ENCODE measurements at places on chromosomes 2 and 18.

DNA sequence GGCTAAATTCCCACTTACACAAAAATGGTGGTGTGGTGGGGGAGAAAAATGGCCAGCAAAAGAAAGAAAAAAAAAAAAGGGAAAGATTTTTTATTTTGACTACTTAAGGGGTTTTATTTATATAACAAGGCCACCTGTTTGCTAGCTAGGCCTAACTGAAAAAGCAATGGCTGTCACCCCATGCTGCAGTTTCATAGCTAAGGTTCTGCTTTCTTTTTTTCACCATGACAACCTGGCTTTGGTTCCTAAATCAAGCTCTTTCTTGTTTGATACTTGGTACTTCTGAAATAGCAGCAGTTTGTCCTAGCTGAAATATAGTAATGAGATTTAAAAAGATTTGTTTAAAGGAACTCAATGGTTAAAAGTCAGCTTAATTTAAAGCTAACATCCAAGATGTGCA is 433.2 kb upstream of the MEX3C start:
- DNase-seq = no peak

- no peak for DNase-seq
Measured at GRCh38 chr18:29853126-29853525, 1189.4 kb downstream of the DSC3 start.

DNA sequence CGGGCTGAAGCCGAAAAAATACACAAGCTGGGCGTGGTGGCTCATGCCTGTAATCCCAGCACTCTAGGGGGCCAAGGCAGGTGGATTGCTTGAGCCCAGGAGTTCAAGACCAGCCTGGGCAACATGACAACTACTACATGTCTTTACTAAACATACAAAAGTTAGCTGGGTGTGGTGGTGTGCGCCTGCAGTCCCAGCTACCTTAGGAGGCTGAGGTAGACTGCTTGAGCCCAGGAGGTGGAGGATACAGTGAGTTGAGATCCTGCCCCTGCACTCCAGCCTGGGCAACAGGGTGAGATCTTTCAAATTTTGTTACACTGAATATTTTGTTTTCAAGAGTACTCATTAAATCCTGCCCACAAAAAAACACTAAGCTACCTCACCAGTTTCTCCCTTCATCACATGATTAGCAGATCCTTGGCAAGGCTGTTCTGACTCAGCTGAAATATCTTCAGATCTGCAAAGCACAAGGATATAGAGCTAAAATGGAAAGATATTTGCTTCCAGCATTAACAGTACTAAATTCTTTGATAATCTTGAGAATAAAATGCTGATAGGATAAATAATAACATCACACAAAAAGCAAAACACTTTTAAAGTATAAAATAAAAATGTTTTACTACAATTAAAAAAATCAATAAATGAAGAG is 28.2 kb upstream of the MCM6 start:
- DNase-seq = peak; percentile 22

DNA sequence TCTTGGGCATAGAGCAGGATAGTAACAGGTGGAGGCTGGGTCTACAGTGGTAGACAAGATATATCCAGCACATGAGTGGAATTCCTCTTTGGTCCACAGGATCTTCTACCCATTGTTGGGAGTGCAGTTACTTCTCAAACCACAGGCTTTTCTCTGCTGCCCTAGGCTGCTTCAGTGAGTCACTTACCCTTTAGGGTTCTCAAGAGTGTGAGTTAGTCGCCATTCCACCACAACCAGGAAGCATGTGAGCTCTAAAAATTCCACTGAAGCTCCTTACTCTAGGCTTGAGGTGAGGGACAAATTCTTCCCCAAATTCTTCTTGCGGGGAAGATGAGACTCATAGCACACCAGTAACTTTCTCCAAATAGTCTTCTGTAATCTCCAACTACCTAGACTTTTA is 189.4 kb downstream of the PLCL1 start:
- peak; percentile 2 for DNase-seq

- no peak for DNase-seq
Measured at GRCh38 chr2:156982615-156983014, 274.9 kb upstream of the GALNT5 start.

DNA sequence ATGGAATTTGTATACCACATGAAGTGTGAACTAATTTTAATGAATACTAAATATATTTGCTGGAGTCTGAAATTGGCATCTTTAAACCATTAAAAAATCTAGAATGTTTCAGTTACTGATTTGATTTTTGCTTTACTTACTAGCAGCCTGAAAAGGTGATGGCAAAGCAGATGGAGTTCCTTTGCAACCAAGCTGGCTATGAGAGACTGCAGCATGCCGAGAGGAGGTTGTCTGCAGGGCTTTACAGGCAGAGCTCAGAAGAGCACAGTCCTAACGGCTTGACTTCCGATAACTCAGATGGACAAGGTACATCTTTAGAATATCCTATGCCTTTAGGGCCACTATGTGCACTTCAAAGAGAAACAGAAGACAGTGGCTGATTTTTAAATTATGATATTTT is 36.5 kb downstream of the NAB1 start:
- DNase-seq = no peak

DNA sequence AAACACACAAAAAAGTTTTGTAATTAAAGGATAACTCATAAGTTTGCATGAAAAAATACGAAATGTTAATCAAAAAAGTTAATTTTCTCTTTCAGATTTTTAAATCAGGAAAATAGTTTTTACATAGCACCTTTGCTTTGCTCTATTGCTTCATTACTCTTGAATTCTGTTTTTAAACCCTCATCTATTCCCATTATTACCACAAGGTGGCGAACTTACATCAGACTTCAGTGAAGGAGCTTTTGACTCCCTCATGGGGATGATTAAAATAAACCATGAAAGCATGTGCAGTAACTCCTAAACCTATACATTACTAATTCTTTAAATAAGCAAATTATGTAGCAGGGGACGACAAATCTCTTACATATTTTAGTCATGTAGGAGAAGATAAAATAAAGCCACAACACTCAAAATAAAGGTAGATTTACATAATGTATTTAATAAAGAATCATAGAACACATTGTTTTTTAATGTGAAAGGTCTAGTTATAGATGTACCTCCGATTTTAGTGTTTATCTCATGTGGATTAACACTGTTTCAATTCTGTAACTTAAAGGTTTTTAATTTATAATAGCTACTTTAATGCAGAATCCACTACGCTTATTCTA is 105.2 kb downstream of the NETO1 start:
- peak; percentile 67 for DNase-seq

DNA sequence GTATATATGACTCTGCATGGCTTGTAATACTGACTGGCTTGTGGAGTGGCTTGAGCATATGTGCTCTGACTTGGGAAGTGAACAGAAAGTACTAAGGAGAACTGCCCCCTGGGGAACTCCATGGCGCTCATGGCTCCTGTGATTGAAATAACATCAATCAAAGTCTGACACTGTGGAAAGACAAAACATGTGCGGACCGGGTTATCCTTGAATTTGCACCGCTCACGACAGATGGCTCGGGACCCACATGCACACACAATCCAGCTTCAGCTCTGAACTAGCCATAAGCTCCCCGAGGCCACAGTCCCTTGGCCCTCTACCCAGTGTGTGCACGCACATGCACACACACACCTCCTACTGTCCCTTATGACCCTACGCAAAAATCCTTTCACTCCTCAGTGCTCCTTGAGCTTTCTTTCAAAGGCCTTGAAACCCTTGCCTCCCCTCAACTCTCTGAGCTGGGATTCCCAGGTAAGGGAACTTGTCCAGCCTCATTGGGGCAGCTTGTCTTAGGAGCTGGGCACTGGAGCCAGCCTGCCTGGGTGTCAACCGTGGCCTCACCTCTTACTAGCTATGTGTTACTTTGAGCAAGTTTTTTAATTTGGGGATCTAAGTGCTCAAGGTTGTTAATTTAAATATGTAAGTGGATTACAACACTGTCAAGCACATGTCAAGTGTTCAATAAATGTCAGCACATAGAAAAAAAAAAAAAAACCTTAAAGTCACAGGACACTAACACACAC is 43.6 kb downstream of the MRPS5 start:
- no peak for DNase-seq

- no peak for DNase-seq
Measured at GRCh38 chr2:30693821-30694281, 113.4 kb downstream of the CAPN13 start.

- DNase-seq = no peak
Measured at GRCh38 chr2:109069331-109070194, 59.4 kb upstream of the SH3RF3 start.

GRCh38 chr2:63189026-63189425 is 138.4 kb downstream of the OTX1 start:
- no peak for DNase-seq

DNA sequence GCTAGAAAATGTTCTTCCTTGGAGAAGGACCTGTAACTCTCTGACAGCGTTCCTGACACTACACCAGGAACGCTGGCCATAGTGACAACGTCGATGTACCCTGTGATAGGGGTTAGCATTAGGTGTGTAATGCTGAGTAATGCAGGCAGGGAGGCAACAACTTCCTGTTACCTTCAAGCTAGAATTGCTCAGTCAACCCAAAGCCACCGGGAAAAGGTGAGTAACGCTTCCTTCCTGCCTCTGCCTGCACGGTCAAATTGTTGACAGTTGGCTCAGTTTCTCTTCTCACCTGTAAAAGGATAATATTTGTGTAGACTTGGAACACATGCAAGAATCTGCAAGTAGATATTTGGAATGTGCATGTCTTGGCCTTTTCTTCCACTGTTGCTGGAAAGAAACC is 12.7 kb downstream of the FAM110C start:
- DNase-seq = peak; percentile 9

- DNase-seq = no peak
Measured at GRCh38 chr2:162072181-162072702, 1.8 kb downstream of the DPP4 start.

DNA sequence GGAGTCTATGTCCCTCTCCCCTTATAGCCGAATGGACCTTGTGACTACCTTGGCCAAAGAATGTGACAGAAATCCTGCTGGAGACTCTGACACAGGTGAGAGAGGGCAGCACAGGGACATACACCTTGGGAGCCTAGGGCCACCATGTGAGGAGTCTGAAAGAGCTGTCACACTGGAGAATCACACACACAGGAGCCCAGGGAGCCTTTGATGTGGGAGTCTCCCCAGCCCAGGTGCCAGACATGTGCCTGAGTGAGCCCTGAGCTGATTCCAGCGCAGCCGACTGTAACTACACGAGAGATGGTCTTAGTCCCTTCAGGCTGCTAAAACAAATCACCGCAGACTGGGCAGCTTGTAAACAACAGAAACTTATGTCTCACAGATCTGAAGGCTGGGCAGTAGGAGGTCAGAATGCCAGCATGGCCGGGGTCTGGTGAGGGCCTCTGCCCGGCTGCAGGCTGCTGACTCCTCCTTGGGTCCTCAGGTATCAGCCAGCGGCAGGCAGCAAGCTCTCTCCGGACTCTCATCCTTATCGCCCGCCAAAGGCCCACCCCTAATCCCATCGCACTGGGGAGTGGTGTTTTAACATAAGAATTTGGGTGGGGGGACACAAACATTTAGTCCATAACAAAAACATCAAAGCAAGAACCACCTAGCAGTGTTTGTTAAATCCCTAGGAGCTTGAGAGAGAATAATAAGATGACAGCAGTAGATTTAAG is 63.8 kb upstream of the GPR45 start:
- no peak for DNase-seq

GRCh38 chr2:16588565-16588964 is 77.1 kb downstream of the CYRIA start:
- no peak for DNase-seq

- DNase-seq = no peak
Measured at GRCh38 chr2:126857502-126857901, 41.2 kb upstream of the TEX51 start.

- no peak for DNase-seq
Measured at GRCh38 chr2:238614376-238614775, 187.6 kb downstream of the ASB1 start.

- peak; percentile 3 for DNase-seq
Measured at GRCh38 chr2:184729581-184729980, 131.3 kb downstream of the ZNF804A start.

DNA sequence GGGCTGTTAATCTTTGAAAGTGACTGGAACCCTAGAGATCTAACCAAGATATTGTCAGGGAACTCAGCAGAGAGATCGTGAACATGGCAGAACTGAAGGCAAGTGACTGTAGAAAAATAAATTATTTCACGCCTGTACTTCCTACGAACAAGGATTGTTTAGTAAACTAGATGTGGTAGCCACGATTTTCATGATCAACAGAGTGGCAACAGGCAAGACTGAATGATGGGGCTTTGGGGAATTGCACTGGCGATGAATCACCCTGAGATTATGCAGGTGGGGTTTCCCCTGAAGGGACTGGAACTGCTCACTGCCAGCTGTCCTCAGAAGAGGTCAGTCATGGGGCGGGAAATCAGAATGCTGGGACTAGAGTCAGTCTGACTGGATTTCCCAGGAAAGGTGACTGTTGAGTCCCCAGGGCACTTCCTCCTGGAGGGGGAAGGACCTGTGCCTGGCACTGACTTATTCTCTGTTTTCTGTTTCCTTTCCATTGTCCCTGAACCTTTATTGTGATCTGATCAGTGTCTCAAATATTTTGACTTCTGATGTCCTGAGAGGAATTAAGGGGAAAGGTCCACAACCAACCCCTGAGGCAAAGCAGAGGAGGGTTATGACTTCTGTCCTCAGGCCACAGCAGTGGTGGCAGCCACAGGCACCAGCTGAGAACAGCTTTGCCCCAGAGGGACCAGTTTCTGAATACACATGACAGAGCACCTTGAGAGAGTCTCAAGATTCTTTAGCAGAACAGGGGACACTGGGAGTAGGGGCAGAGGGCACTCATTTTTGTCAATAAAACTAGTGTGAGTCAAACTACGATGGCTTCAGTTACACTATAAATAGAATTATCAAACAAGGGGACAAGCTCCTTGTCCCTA is 70.0 kb downstream of the NAB1 start:
- peak; percentile 78 for DNase-seq

GRCh38 chr18:59606193-59607077 is 90.8 kb downstream of the CCBE1 start:
- DNase-seq = no peak

GRCh38 chr2:71130905-71131244 is 441 bp downstream of the MPHOSPH10 start:
- DNase-seq = peak; percentile 81

DNA sequence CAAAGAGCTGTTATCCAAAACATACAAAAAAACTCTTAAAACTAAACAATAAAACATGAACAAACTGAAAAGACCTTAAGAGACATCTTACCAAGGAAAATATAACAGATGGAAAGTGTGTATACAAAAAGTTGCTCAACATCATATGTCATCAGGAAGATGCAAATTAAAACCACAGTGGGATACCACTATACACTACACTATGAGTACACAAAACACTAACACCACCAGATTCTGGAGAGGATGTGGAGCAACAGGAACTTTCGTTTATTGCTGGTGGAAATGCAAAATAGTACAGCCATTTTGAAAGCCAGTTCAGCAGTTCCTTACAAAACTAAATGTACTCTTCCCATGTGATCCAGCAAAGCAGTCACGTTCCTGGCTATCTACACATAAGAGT is 221.4 kb downstream of the CMPK2 start:
- DNase-seq = no peak

GRCh38 chr2:47403609-47404193 is 745 bp downstream of the MSH2 start:
- peak; percentile 52 for DNase-seq

GRCh38 chr2:67237288-67237687 is 159.8 kb upstream of the ETAA1 start:
- DNase-seq = no peak

GRCh38 chr2:33210626-33211025 is 263.9 kb downstream of the LTBP1 start:
- DNase-seq = peak; percentile 87

Measured in RKO (cell line).